ENCODE measurements at places on chromosomes 3 and 15.

DNA sequence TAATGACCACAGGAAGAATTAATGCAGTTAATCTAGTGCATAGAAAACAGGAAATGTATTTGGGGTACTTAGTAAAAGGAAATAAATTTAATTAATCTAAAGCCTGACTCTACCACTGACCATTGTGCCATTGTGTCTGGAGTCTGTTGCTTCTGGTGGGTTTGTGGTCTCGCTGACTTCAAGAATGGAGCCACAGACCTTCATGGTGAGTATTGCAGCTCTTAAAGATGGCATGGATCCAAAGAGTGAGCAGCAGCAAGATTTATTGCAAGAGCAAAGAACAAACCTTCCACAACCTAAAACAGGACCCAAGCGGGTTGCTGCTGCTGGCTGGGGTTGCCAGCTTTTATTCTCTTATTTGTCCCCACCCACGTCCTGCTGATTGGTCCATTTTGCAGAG lies 711.5 kb upstream of the LMCD1 start:
- no peak for DNase-seq

DNA sequence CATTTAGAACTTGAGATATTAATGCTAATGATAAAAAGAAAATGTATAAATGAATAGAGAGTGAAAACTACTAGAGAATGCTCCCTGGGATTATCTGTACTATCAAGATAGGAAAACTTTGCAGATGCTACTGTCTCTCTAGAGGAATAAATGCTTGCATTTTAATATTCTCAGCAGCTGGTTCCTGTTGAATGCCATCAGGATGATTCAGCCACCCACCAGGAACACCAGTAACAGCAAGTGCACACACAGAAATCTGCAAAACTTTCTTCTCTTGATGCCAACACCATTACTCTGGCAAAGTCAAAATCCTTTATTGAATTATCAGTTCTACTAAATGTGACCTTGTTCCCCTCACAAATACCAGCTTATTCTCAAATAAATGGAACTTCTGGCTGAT lies 148.4 kb downstream of the TIGIT start:
- DNase-seq = no peak

DNA sequence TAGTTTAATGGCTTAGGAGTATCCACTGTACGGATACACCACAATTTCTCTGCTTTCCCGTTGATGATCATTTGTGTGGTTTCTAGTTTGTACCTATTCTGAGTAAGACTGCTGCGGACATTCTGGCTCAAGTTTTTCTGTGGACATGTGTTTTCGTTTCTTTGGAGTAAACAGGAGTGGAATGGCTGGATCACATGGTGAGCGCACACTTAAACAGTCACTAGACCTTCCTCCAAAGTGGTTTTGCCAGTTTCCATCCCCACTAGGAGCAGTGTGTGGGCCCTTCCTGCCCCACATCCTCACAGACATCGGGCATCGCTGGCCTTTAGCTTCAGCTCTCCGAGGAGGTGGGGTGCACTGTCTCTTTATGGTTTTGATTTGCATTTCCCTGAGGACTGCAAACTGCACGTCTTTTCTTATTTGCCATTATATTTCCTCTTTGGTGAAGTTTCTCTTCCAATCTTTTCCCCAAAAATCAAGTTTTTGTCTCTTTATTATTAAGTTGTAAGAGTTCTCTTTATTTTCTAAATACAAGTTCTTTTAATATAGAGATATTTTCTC lies 94.1 kb downstream of the VGLL4 start:
- DNase-seq = no peak

DNA sequence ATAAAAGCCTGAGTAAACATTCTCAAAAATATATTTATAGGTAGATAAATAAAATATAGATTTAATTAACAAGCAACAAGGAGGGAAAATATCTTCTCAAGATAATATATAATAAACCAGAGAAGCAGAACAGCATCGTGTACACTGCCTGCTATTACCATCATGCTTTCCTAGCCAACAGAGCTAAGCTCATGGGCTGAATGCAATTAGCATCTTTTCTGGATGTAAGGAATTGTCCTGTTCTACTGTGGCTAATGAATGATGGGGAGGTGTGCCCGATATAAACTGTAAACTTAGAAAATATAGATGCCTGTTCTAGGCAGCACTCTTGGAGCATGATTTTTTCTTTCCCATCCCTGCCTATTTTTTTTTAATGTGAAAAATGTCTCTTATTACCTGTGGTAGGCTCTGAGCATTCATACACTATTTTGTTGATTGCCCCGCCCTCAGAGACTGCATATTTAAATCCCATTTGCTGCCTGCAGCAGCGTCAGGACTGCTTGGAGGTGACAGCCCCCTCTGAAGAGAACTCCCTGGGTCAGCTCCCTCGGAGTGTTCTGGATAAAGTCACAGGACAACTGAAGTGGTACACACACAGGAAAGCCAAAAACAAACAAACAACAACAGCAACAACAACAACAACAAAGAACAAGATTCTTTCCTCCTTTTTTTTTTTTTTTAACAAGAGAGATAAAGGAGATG lies 312.3 kb downstream of the SATB1 start:
- no peak for DNase-seq

- no peak for DNase-seq
These were observed 1024.9 kb downstream of the TUSC7 start for GRCh38 chr3:117734496-117734895.

GRCh38 chr15:69973102-69973714 lies 124.5 kb downstream of the TLE3 start:
- DNase-seq = no peak
